ENCODE measurements at places on chromosomes 4 and X. TPM values are rescaled to one million over a fixed set of nuclear protein-coding genes. Genes with fewer than 3 reads are reported as not detected.

- H3K4me3 ChIP-seq: no peak overlapping the region
- H3K27me3 ChIP-seq: no peaks in the 10 kb centered on the region
- DNase-seq: no peak
- no peaks in the 10 kb centered on the region for H3K36me3 ChIP-seq
These were observed 1017.5 kb upstream of the IGFBP7 start for GRCh38 chr4:58127680-58128079.

Gene HMGB2
- 281 TPM for total RNA-seq

GRCh38 chrX:15471028-15471427, 22.1 kb downstream of the PIR start:
- H3K36me3 ChIP-seq: no peaks in the 10 kb centered on the region
- no peaks in the 10 kb centered on the region for H3K27me3 ChIP-seq

DNA sequence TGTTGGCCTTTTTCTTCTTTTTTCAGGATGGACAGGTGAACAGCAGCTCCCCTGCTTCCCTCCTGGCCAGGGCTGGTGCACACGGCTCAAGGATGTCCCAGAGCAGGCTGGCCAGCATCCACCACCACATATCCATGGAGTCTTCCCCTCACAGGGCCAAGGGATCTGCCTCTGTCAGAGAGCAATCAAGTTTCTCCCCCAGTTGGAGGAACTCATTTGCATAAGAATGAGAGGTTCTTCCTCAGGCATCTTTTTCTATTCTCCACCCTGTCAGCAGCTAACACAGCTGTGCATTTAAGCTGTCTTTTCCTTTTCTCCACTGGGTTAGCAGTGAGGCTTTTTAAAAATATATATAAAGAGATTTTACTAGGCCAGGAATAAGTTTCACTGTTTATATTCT, 143.8 kb downstream of the ANAPC10 start:
- no peaks in the 10 kb centered on the region for H3K27me3 ChIP-seq
- H3K4me1 ChIP-seq: no peaks in the 10 kb centered on the region
- H3K36me3 ChIP-seq: no peaks in the 10 kb centered on the region
- H3K27ac ChIP-seq: no peak overlapping the region

DNA sequence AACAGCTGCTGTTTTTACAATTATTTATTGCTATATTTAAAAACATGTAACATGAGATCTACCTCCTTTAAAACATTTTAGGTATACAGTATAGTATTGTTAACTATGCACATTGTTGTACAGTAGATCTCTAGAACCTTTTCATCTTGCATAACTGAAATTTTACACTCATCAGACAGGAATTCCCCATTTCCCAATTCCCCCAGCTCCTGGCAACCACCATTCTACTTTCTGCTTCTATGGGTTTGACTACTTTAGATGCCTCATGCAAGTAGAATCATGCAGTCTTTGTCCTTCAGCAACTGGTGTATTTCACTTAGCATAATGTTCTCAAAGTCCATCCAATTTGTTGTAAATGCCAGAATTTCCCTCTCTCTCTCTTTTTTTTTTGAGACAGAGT, 9.7 kb upstream of the LSM6 start:
- no peak overlapping the region for H3K4me3 ChIP-seq
- H3K36me3 ChIP-seq: no peaks in the 10 kb centered on the region
- DNase-seq: no peak
- no peaks in the 10 kb centered on the region for H3K4me1 ChIP-seq
- H3K27me3 ChIP-seq: no peaks in the 10 kb centered on the region

DNA sequence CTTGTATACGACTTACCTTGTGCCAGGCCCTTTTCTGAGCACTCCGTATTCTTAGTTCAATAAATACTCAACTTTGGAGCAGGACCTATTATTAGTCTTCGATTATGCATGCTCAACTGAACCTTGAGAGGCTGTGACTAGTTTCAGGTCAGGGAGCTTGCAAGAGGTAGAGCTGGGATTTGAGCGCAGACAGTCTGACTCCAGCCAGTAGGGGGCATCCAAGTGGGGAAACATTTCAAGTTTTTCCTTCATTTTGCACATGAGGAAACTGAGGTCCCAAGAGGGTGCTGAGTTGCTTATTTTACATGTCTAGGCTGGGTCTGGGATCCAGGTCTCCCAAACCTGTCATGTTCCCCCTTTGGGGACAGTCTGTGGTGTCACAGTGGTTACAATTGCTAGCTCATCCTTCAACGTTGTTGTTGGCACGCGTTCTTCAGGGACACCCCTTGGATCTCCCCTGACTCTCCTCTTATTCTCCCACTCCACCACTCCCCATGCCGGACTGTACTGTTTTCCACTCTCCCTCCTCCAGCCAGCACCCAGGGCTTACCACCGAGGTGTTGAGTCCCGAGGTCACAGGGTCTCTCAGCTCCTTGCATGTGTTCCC, 6.7 kb upstream of the PRICKLE3 start:
- DNase-seq: no peak
- H3K27me3 ChIP-seq: no peaks in the 10 kb centered on the region
- no peaks in the 10 kb centered on the region for H3K4me1 ChIP-seq
- no peak overlapping the region for H3K27ac ChIP-seq

Gene GUCY2F
- 0.03 TPM for total RNA-seq

GRCh38 chr4:77197831-77198230, 40.8 kb downstream of the CCNG2 start:
- no peaks in the 10 kb centered on the region for H3K27me3 ChIP-seq
- no peak for DNase-seq

Gene FGFBP2
- total RNA-seq: not detected

Gene GSX2
- 0.34 TPM for total RNA-seq

DNA sequence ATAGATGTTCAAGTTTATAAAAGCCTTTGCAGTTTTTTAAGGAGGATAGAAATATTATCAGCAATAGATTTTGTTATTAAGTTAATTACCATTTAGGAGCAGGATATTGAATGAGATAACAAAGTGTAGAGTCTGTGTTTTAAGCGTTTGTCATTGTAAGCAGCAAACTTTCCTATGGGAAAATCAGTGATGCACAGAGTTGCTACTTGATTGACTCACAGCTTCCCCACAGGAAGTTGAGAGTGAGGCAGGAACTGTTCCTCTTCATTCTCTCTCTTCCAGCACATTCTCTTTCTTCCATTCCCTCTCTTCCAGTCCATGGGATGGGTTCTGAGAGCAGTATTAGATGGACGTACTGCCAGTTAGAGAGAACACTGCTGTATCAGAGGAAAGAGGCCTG, 867.7 kb upstream of the AGA start:
- no peak for DNase-seq
- H3K36me3 ChIP-seq: no peaks in the 10 kb centered on the region
- no peaks in the 10 kb centered on the region for H3K27me3 ChIP-seq
- H3K4me1 ChIP-seq: no peaks in the 10 kb centered on the region
- H3K27ac ChIP-seq: no peak overlapping the region
- H3K4me3 ChIP-seq: no peak overlapping the region

Gene DIPK2B
- not detected for total RNA-seq

DNA sequence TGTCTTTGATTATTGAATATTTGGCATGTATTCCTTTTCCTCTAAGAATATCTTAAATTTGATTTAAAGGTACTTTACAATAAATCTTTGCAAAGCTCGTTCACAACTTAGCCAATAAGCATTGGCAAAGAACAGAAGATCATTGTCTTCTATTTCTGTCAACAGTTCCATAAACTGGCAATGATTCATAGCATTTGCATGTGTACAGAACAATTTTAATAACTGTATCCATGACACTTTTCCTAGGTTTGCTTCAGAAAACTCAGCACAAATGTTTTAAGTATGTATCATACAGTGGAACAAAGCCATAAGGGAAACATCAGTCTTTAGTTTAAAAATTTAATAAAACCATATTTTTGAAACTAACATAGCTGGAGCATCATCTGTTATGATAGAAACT, 462.7 kb upstream of the RPS6KA3 start:
- DNase-seq: no peak
- no peaks in the 10 kb centered on the region for H3K4me1 ChIP-seq
- H3K4me3 ChIP-seq: no peak overlapping the region
- H3K36me3 ChIP-seq: no peaks in the 10 kb centered on the region
- H3K27ac ChIP-seq: no peak overlapping the region
- no peaks in the 10 kb centered on the region for H3K27me3 ChIP-seq

DNA sequence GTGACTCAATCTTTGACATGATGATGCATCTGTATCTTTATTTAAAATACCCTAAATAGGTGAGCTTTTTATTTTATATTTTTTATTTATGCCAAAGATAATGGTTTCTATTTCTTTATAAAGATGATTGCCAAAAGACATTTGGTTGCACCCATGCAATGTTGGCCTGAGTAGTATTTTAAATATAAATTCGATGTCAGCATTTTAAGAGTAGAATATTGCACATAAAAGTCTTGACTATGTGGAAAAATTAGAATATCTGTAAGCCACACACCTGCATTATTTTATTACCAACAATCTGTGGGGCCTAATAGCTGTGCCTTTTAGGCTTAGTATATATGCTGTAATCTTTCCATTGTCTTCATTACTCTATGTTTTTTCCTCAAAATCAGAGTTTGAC, 91.4 kb downstream of the CPXCR1 start:
- no peaks in the 10 kb centered on the region for H3K27me3 ChIP-seq
- no peak overlapping the region for H3K4me3 ChIP-seq
- H3K36me3 ChIP-seq: no peaks in the 10 kb centered on the region
- H3K27ac ChIP-seq: no peak overlapping the region

Gene FAM184B
- total RNA-seq: 0.02 TPM

Gene NPY5R
- total RNA-seq: not detected

DNA sequence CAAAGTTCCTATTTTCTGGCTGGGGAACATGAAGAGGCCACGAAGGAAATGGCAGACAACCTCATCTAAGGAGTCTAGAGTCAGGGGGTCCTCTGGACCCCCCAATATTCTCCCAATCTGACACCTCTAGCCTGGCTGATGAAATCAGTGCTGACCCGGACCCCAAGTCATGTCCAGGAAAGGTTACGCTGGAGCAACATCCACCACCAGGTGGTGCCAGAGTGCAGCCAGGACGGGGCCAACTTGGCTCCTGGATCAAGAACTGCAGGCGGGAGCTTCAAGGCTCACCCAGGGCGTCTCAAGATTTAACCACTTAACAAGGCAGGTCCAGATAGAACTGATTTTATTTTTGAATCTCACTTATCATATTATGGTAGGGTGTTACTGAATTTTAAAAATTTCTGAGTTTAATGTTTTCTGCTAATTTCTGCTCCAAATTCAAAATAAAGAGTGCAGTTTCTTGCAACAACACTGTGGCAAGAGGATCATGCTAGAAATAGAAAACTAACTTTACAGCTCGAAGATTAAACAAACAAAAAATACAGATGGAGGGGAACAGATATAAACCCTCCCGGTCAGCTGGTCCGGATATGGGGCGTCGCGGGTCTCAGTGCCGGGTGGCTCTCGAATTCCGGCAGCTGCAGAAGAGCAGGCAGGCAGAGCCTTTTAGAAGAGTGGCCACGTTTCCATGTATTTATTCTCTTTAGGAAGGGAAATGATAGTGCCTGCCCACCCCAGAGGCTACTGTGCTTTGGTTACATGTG, 135.5 kb downstream of the AFAP1 start:
- no peak overlapping the region for H3K4me3 ChIP-seq
- H3K27me3 ChIP-seq: no peaks in the 10 kb centered on the region
- H3K4me1 ChIP-seq: peaks cover 39% of the 10 kb centered on the region
- H3K27ac ChIP-seq: peak overlapping the region; percentile 84
- peak; percentile 82 for DNase-seq

GRCh38 chr4:106914223-106914622, 121.9 kb downstream of the DKK2 start:
- peak; percentile 41 for DNase-seq
- no peaks in the 10 kb centered on the region for H3K27me3 ChIP-seq
- H3K27ac ChIP-seq: no peak overlapping the region
- no peak overlapping the region for H3K4me3 ChIP-seq

DNA sequence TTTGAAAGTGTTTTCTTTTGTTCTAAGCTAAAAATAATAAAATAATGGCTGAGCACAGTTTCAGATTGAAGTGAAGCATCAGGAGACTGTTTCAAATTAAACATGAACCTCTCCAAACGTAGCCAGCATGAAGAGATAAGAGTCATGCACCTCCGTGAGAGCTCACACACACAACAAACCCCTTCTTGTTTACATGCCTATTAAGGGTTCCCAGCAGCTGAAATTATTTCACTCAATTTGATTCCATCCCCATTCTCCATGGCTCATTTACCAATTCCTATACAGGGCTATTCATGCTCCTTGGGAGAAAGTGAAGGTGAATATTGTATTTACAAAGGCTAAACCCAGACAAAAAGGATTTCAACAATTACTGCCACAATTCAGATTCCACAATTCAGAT, 954.1 kb upstream of the INTU start:
- no peaks in the 10 kb centered on the region for H3K27me3 ChIP-seq
- H3K4me1 ChIP-seq: peaks cover 8% of the 10 kb centered on the region
- peak; percentile 10 for DNase-seq
- H3K4me3 ChIP-seq: no peak overlapping the region
- H3K27ac ChIP-seq: peak overlapping the region; percentile 50
- H3K36me3 ChIP-seq: no peaks in the 10 kb centered on the region

DNA sequence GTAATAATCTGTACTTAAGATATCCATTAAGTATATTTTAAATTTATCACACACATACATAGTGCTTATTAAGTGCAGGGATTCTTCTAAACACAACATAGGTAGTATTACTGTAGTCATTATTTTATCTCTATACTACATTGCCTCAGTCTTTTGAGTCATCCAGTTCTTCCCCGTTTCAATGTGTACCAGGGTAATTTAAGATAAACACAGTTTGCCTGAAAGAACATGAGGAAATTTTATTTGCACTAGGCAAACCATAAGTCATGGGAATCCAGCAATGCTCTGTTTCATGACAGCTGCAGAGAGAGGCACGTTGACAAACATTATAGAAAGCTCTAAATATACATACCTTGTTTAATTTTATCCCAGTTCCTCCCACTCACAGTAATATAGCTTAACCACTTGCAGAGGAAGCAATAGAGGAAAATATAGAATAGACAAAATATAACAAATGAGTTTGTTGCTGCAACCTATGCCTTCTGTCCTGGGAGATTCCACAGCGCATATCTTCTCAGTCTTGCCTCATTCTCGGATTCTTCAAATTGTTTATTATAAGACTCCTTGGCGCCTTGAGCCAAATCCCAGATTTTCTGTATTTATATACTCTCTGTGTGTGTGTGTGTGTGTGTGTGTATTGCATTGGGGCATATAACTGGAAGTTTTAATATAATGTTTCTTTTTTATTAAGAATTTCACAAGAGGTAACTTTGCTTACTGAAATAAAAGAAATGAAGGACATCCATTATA, 258.6 kb downstream of the FAM133A start:
- H3K27ac ChIP-seq: no peak overlapping the region
- H3K36me3 ChIP-seq: no peaks in the 10 kb centered on the region
- no peak overlapping the region for H3K4me3 ChIP-seq
- DNase-seq: no peak
- no peaks in the 10 kb centered on the region for H3K27me3 ChIP-seq
- no peaks in the 10 kb centered on the region for H3K4me1 ChIP-seq

Gene F11
- 0.42 TPM for total RNA-seq

- H3K27ac ChIP-seq: no peak overlapping the region
These were observed 521.6 kb downstream of the CCSER1 start for GRCh38 chr4:90648791-90649190.

DNA sequence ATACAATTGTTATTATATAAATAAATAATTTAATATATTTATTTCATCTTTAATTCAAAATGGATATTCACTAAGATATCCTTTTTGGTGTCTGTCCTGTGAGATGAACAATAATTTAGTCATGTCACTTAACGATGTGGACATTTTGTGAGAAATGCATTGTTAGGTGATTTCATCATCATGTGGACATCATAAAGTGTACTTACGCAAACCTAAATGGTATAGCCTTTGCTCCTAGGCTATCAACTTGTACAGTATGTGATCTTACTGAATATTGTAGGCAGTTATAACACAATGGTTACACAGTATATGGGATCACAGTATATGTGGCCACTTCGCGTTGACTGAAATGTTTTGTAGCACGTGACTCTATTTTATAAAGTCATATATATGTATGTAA, 20.2 kb upstream of the CHRNA9 start:
- no peak for DNase-seq
- no peaks in the 10 kb centered on the region for H3K4me1 ChIP-seq
- no peaks in the 10 kb centered on the region for H3K27me3 ChIP-seq
- no peaks in the 10 kb centered on the region for H3K36me3 ChIP-seq
- H3K4me3 ChIP-seq: no peak overlapping the region
